Activated CD8-positive, alpha-beta memory T cell treated with anti-CD3 and anti-CD28 coated beads, Interleukin-2, amount 10 ng/mL, durations not matched to agents 7 days and 5 days (primary cell): ENCODE measurements at places on chromosomes 7 and 10. TPM values are rescaled to one million over a fixed set of nuclear protein-coding genes. Genes with fewer than 3 reads are reported as not detected.

GRCh38 chr10:111082102-111082975 lies 5.5 kb downstream of the ADRA2A start:
- H3K4me1 ChIP-seq, result peaks cover 10% of the 10 kb centered on the region
- DNase-seq, result no peak
- H3K27ac ChIP-seq, result no peak overlapping the region

DNA sequence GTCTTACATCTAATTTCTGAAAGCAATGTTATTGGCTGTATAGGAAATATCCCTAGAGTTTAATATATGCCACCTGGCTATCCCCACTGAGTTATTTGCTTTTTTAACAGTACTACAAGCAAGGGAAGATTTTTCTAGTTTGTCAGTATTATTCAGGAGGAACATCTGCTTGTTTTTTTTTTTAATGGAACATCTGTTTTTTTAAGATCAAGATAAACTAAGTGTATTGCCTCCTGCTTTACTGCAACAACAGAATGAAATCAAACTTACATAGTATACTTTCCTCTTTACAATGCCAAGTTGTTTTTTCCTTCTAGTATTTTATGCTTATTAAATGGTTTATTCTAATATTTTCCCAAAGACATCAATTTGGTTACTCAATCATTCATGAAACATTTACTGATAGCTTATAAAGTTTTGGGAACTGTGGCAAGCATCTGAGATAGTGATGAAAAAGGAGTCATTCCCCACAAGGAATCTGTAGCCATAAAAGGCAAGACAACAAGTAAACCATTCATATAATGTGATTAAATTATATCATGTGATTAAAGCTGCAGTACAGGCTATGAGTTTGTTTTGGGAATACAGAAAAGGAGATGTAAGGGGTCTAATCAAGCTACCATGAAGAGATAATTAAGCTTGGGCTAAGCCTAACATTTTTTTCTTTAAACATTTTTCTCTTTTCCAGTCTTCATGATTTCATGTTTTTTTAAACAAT lies 17.4 kb downstream of the MTPN start:
- no peak for DNase-seq
- no peaks in the 10 kb centered on the region for H3K27me3 ChIP-seq
- no peak overlapping the region for H3K4me3 ChIP-seq
- H3K27ac ChIP-seq, result no peak overlapping the region

GRCh38 chr10:88841316-88842111 lies 10.1 kb downstream of the ANKRD22 start:
- peaks cover 17% of the 10 kb centered on the region for H3K4me1 ChIP-seq
- no peak for DNase-seq
- no peak overlapping the region for H3K4me3 ChIP-seq
- peaks cover 15% of the 10 kb centered on the region for H3K27me3 ChIP-seq
- H3K36me3 ChIP-seq, result peaks cover 9% of the 10 kb centered on the region
- no peak overlapping the region for H3K27ac ChIP-seq

- no peak overlapping the region for H3K4me3 ChIP-seq
- H3K36me3 ChIP-seq, result no peaks in the 10 kb centered on the region
- H3K27ac ChIP-seq, result no peak overlapping the region
- peaks cover 15% of the 10 kb centered on the region for H3K27me3 ChIP-seq
- H3K4me1 ChIP-seq, result no peaks in the 10 kb centered on the region
These were observed 53.9 kb upstream of the NRP1 start for GRCh38 chr10:33388382-33388781.

- H3K36me3 ChIP-seq, result no peaks in the 10 kb centered on the region
- H3K27me3 ChIP-seq, result no peaks in the 10 kb centered on the region
- DNase-seq, result no peak
These were observed 149.3 kb downstream of the NXPH1 start for GRCh38 chr7:8582728-8583127.

The LBX1 gene
- not detected for total RNA-seq
